HFFc6 (cell line): ENCODE measurements at places on chromosomes 3 and 15.

- no peak for DNase-seq
These were observed 3.9 kb upstream of the CACNA1D start for GRCh38 chr3:53490459-53490968.

- DNase-seq: no peak
These were observed 228.2 kb downstream of the OPA1 start for GRCh38 chr3:193821151-193821668.

- DNase-seq: no peak
These were observed 5.8 kb upstream of the MEX3B start for GRCh38 chr15:82051664-82052063.

GRCh38 chr15:80999623-81000036 lies 1.1 kb upstream of the TLNRD1 start:
- no peak for DNase-seq

- DNase-seq: no peak
These were observed 61.5 kb downstream of the ASB7 start for GRCh38 chr15:100663915-100664281.

GRCh38 chr15:96262097-96262496 lies 68.4 kb upstream of the NR2F2 start:
- no peak for DNase-seq

DNA sequence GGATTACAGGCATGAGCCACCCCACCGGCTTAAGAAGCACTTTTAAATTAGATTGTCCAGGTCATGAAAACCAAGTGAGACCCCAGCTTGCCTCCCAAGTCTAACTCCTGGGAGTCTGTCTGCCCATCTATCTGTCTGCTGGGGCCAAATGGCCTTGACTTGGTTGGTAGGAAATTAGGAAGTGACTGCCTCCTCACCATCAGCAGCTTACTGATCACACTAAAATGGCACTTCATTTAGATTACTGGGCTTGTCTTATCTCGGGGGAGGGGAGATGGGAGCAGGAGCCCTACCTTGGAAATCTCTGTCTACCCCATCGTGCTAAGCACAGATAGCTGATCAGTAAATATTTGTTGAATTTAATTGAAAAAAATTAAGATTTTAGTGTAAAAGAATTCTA lies 5.6 kb upstream of the LRRC2 start:
- DNase-seq: no peak

DNA sequence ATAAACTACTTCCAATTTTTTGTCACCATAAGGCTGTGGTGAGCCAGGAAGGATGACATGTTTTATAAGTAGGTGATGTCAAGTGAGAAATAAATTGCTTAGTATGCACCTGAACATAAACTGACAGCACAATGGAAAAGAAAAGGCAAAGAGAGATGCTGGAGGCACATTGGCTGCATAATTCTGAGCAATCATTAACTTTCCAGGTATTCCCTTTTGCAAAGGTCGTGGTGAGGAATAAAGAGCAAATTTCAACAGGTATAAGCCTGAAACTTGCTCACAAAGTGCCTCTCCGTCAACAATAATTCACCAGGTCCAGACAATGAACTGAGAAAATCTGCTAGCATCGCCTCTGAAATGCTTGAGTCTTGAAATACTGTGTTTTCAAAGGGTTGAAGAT lies 48.2 kb downstream of the ITGB5 start:
- DNase-seq: no peak

GRCh38 chr15:44710236-44711095 lies 657 bp downstream of the PATL2 start:
- DNase-seq: no peak
